ENCODE measurements at places on chromosomes 13 and 19.
A peak's percentile ranks its signal among the peaks of the same experiment; 100 is the strongest.

GRCh38 chr13:90403330-90404082 lies 944.0 kb upstream of the MIR17HG start:
- no peak for DNase-seq

DNA sequence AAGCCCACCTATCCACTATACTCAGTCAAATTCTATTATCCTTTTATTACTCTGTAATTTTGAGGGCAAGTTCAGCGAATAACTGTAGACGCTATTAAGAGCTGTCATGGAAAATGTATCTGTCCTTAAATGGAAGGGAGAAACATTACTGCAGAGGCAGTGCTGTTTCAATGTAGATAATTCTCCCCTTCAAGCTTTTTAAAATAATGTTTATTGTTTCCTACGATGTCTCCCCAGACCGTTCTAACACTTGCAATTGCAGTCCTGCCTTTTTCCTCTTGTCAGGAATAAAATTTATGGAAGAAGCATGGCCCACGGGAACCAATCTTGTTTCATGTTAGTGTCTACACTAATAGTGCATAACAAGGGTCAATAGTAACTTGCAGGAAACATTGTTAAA lies 159.5 kb downstream of the GPC6 start:
- no peak for DNase-seq

- no peak for DNase-seq
These were observed 11.7 kb downstream of the UGGT2 start for GRCh38 chr13:96041326-96042110.

DNA sequence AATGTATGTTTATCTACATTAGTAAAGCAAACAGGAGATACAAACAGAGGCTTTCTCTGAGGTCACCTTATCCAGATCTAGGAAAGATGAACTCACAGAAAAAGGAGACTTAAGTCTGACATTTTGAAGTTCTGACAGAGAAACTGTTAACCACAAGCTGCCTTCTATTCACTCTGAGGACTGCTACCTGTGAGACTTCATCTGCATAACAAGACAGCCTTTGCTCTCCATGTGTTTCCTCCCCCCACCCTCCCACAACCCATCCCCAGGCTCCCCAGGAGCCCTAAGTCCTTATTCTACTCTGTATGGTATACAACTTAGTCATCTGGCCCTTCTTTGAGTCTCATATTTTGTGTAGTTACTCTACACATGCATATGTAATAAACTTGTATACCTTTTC lies 699.0 kb downstream of the FGF9 start:
- DNase-seq: no peak

GRCh38 chr13:45882626-45883025 lies 31.1 kb upstream of the SIAH3 start:
- no peak for DNase-seq

GRCh38 chr13:103895835-103896531 lies 829.8 kb upstream of the SLC10A2 start:
- no peak for DNase-seq

DNA sequence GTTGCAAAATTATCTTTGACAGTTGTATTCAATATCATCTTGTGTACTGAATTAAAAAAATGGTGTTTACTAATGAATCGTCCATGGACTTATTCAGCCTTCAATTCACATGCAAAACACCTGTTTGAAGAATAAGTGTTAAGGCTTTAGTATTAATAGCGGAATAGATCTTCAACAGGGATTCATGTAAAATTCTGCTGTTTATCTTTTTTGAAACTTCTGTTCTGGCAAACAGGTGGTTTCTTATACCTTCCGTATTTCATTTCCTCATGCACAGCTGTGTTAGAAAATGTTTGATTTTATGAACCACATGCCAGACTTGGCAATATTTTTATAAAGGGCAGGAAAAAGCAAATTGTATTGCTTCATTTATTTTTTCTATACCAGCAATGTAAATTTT lies 255.7 kb downstream of the DACH1 start:
- no peak for DNase-seq

- no peak for DNase-seq
These were observed 50.6 kb upstream of the UQCRFS1 start for GRCh38 chr19:29263305-29264135.

GRCh38 chr13:23558675-23559536 lies 11.3 kb upstream of the TNFRSF19 start:
- no peak for DNase-seq

DNA sequence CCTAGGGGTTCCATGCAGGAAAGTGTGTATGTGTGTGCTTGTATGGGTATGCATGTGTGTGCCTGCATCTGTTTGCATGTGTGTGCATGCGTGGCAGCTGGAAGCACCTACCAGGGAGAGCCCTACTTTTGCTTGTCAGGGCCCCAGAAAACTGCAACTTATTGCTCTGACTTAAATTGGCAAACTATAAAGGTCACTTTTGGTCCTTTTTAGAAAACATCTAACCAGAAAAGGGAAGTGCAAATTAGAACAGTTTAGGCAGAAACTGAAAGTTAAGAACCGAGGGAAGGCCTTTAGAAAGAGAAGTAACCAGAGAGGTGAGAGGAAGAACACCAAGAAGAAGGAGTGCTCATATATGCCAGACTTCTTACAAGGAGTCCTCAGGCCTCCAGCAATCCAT lies 32.5 kb downstream of the DLEU7 start:
- no peak for DNase-seq

DNA sequence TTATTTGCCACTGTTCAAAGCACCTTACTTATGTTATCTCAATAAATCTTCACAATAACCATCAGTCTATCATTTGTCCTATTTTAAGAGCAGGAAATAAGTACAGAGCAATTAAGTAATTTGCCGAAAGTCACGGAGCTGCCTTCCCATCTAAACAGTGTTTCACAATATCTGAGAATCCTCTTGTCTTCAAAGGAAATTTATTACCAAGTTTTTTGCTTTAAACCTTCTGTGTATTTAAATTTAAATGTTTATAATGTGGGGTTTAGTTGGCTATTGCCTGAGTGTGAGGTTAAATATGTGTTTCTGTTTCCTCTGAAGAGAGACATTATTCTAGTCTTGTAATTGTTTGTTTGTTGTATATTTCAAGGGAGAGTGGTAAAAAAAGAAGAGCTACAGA lies 633.1 kb downstream of the EFNB2 start:
- DNase-seq: no peak

DNA sequence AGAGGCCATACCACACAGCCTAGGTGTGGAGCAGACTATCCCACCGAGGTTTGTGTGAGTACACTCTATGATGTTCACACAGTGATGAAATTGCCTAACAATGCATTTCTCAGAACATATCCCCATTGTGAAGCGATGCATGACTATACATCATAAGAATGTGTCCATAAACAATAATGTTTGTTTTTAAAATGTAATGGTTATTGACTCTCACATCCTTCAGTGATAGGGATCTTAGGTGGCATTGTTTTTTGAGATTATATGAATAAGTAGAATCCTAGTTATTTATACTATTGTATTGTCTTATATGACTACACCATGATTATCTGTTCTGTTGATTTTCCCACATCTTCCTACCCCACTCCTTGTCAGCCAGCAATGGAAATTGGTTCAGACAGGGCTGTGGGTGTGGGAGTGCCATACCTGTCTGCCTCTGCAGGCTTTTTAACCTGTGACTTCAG lies 13.6 kb downstream of the CCNA1 start:
- DNase-seq: no peak

DNA sequence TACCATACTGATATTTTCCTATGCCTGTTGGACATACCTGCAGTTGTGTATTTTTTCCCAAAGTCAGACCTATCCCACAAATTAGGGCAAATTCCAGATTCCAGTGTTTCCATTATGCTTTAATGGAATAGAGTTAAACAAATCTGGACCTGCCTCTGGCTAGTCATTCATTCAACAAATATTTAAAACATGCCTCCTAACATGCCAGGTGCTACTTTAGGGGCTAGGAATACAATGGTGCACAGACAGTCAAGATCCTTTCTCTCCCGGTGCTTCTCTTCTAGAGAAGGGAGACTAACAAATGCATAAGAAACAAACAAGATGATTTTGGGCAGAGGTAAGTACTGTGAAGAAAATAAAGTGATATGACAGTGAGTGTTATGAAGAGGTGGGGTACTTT lies 7.5 kb upstream of the WDFY2 start:
- DNase-seq: no peak

GRCh38 chr13:100290165-100290801 lies 201.4 kb downstream of the PCCA start:
- no peak for DNase-seq

- no peak for DNase-seq
These were observed 107.9 kb downstream of the PCDH9 start for GRCh38 chr13:67122251-67122650.

GRCh38 chr19:10631874-10632273 lies 6.5 kb downstream of the SLC44A2 start:
- no peak for DNase-seq

DNA sequence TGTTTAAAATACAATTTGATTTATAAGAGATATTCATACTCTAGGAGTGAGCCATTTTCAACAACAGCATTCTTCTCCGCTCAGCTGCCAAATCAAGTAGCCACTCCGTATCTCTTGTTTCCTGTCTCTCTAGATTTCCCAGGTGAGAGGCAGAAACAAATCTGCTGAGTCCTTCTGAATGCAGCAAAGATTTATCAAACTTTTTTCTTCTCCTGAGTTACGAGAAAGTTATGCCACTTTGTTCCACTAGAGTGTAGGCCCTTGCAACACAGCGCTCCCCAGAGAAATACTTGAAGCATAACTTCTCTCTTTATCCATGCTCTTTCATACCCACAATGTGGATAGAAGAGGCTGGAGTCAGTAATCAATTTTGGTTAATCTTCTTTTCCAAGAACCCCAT lies 1960.8 kb downstream of the OLFM4 start:
- DNase-seq: no peak

GRCh38 chr13:93767917-93768409 lies 541.4 kb downstream of the GPC6 start:
- no peak for DNase-seq

- no peak for DNase-seq
These were observed 20.0 kb downstream of the SBNO2 start for GRCh38 chr19:1153891-1154730.

DNA sequence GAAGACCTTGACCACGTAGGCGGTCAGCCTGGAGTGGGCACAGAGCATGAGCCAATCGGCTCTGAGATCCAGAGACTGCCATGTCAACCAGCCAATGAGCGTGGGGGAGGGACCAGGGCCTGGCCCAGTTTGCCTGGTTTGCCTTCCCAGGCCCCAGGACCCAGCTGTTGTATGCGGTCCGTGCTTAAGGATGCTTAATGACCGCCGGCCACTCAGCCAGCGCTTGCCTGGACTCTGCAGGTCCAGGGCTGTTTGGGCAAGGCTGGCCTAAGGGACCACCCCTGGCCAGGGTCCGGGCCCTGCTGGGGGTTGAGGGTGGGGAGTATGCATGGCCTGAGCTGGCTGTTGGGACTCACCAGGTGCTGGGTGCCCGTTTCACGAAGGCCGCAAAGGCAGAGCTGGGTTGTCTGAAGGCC lies 23.1 kb upstream of the TNFSF14 start:
- no peak for DNase-seq

GRCh38 chr13:90197722-90198121 lies 1149.8 kb upstream of the MIR17HG start:
- DNase-seq: no peak

GRCh38 chr13:71118779-71119364 lies 748.1 kb downstream of the DACH1 start:
- DNase-seq: no peak

DNA sequence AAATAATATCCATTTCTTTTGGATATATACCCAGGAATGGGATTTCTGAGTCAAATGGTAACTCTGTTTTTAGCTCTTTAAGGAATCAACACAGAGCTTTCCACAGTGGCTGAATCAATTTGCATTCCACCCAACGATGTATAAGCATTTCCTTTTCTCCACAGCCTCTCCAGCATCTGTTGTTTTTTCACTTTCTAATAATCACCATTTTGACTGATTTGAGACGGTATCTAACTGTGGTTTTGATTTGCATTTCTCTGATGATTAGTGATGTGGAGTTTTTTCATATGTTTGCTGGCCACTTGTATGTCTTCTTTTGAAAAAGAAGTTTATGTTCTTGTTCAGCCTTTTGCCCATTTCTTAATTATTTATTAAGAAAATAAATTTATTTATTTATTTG lies 352.2 kb upstream of the OBI1 start:
- DNase-seq: no peak

- peak; percentile 47 for DNase-seq
These were observed 27.7 kb downstream of the ZNF844 start for GRCh38 chr19:12092065-12092867.
